Activated CD4-positive, alpha-beta T cell treated with anti-CD3 and anti-CD28 coated beads, Interleukin-2, amount 50 U/mL, for 4 hours (primary cell): ENCODE measurements at places on chromosomes 7 and 10.

DNA sequence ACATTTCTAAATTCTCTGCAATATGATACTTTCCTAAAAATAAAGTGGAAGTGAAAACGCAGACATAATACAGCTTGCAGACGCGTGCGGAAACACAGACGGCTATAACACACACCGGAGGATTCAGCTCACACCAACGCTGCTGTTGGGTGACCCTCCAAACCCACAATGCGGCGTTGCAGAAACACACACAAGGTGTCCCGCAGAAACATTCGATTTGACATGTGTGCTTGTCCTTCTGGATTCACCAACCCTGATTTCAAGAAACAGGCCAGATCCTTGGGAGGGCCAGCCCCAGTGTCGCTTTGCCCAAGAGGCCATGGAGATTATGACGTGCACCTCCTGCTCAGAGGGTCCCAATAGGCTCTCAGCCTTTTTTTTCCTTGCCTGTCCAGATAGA is 136.7 kb upstream of the TCERG1L start:
- no peak for DNase-seq

DNA sequence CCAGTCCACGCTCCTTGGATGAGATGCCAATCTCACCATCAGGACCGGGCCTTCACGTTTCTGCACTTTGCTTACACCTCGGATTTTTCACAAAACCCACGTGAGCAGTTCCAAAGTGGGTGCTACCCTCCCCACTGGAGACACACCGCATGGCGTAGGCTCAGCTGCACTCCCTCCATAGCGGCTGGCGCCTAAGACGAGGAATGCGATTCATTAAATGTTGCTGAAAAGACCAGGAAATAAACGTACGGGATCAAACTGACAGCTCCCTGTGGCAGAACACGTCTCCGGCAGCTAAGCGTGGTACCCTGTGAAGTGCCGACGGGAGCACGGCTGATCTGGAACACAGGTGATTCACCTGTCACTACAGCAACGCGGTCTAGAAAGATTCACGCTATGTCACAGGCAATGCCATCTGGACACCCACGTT is 209.0 kb downstream of the DIP2C start:
- DNase-seq, result no peak

- no peak for DNase-seq
Observed at GRCh38 chr10:93596539-93596938, 4.5 kb downstream of the RBP4 start.

- DNase-seq, result no peak
Observed at GRCh38 chr10:59350558-59350957, 11.8 kb downstream of the FAM13C start.

DNA sequence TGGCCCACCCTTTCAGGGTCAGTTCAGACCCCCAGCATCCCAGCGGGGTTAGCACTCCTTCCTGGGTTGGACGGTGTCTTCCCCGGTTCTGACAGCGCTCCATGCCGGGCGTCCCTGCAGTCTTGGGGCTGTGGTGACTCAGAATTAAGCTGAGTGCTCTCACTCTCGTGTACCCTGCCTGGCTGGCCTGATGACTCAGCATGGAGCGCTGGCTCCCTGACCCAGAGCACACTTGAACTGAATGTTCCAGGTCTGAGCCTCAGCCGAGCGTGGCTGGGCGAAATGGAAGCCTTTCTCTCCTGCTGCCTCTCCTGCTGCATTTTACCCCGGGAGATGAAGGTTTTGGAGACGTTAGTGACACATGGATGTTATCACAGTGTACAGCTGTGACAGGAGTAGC is 7.1 kb downstream of the BAG3 start:
- no peak for DNase-seq
